ENCODE measurements at places on chromosomes 16 and 17.

- DNase-seq: no peak
These were observed 11.6 kb upstream of the NOS2 start for GRCh38 chr17:27811961-27812360.

DNA sequence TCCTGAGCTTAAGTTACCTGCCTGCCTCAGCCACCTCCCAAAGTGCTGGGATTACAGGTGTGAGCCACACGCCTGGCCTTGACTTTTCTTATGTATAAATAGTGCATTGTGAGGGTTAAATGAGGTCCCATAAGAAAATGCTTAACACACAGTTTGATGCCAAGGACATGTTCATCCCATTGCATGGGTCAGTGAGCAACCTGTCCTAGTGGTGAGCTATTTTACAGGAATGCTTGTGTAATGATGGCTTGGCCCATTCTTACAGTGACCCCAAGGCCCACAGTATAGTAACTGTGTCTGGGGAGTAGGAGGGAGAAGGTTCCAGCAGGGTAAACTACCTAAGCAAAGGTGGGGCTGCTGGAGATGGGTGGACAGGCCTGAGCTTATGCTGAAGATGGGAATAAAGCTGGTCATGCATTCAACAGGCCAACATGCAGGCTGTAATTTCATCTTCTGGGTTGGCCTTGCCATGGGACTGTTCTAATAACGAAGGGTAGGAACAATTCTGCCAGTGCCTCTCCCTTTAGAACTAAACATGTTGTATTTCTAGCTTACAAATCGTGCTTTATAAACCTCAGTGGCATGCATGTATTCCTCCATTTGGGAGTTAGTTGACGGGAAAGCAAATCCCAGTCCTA, 6.2 kb downstream of the ACSF2 start:
- no peak for DNase-seq

- DNase-seq: no peak
These were observed 206.3 kb downstream of the MAF start for GRCh38 chr16:79394206-79394605.

GRCh38 chr17:9403257-9403656, 172.4 kb downstream of the STX8 start:
- DNase-seq: no peak

GRCh38 chr17:5500589-5501391, 14.4 kb downstream of the MIS12 start:
- DNase-seq: no peak

- peak; percentile 13 for DNase-seq
These were observed 477 bp downstream of the CFAP20 start for GRCh38 chr16:58128711-58129096.

GRCh38 chr16:11675561-11676511, 7.6 kb downstream of the SNN start:
- no peak for DNase-seq
